ENCODE measurements at places on chromosomes 2 and 18. TPM values are rescaled to one million over a fixed set of nuclear protein-coding genes. Genes with fewer than 3 reads are reported as not detected.

GRCh38 chr2:45256867-45257641, 247.8 kb upstream of the SIX2 start:
- H3K27me3 ChIP-seq: peaks cover 2% of the 10 kb centered on the region
- no peak overlapping the region for H3K27ac ChIP-seq
- no peaks in the 10 kb centered on the region for H3K4me1 ChIP-seq
- H3K36me3 ChIP-seq: no peaks in the 10 kb centered on the region

GRCh38 chr2:65281627-65282351, 54.2 kb downstream of the ACTR2 start:
- no peaks in the 10 kb centered on the region for H3K36me3 ChIP-seq
- DNase-seq: no peak
- H3K27ac ChIP-seq: no peak overlapping the region
- H3K4me3 ChIP-seq: no peak overlapping the region
- no peaks in the 10 kb centered on the region for H3K27me3 ChIP-seq

DNA sequence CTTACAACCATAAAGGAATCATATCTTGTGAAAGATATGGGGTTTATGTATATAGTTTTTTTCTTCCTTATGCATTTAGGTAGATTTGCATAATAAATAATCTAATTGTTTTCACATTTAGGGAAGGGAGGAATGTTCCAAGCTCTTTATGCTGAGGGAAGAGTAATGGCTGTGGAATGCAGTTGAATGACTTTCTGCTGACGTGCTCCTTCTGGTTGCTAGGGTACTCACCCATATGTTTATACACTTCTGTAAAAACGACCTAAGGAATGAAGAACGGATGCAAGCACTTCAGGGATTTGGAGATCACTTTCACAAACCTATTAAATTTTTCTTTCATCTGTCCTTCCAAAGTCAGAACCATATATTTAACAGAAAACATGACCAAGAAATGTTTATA, 29.2 kb upstream of the PPP4R1 start:
- peak overlapping the region; percentile 31 for H3K4me3 ChIP-seq
- DNase-seq: peak; percentile 86
- H3K27me3 ChIP-seq: no peaks in the 10 kb centered on the region
- peaks cover 48% of the 10 kb centered on the region for H3K4me1 ChIP-seq

GRCh38 chr2:238968616-238969384, 120.9 kb downstream of the TWIST2 start:
- peaks cover 15% of the 10 kb centered on the region for H3K27me3 ChIP-seq
- H3K4me3 ChIP-seq: no peak overlapping the region
- DNase-seq: no peak

The L3MBTL4 gene
- polyA plus RNA-seq: 0.15 TPM

The ZNF514 gene
- 8.0 TPM for polyA plus RNA-seq

GRCh38 chr2:46827274-46828134, 88.1 kb downstream of the MCFD2 start:
- no peaks in the 10 kb centered on the region for H3K27me3 ChIP-seq
- H3K4me1 ChIP-seq: peaks cover 3% of the 10 kb centered on the region
- DNase-seq: no peak
- H3K4me3 ChIP-seq: no peak overlapping the region
- H3K27ac ChIP-seq: no peak overlapping the region
- H3K36me3 ChIP-seq: no peaks in the 10 kb centered on the region

The TDRD15 gene
- not detected for polyA plus RNA-seq

The MARCHF4 gene
- 5.3 TPM for polyA plus RNA-seq

- no peaks in the 10 kb centered on the region for H3K36me3 ChIP-seq
- peak overlapping the region; percentile 97 for H3K27ac ChIP-seq
- peak overlapping the region; percentile 33 for H3K4me3 ChIP-seq
- peaks cover 29% of the 10 kb centered on the region for H3K4me1 ChIP-seq
Observed at GRCh38 chr2:113240150-113240914, 38.4 kb downstream of the PAX8 start.

The DPYSL5 gene
- not detected for polyA plus RNA-seq

GRCh38 chr2:168255866-168256265, 8.5 kb upstream of the STK39 start:
- no peak overlapping the region for H3K27ac ChIP-seq
- no peaks in the 10 kb centered on the region for H3K27me3 ChIP-seq
- no peaks in the 10 kb centered on the region for H3K36me3 ChIP-seq
- no peak for DNase-seq
- no peaks in the 10 kb centered on the region for H3K4me1 ChIP-seq
